ENCODE measurements at places on chromosomes 1 and 21. TPM values are rescaled to one million over a fixed set of nuclear protein-coding genes. Genes with fewer than 3 reads are reported as not detected.

The VASH2 gene
- 1.5 TPM for total RNA-seq

The CFHR3 gene
- 1.1 TPM for total RNA-seq

The SPRR2E gene
- total RNA-seq, result not detected

The TAF1A gene
- 11.3 TPM for total RNA-seq

The LYPD8 gene
- not detected for total RNA-seq

The GREM2 gene
- total RNA-seq, result 1.6 TPM

The HLX gene
- total RNA-seq, result 7.5 TPM

The CBR3 gene
- 1.8 TPM for total RNA-seq

The LHX8 gene
- total RNA-seq, result 0.21 TPM

The FUBP1 gene
- 223 TPM for total RNA-seq

The RHOU gene
- total RNA-seq, result 38.7 TPM

The KISS1 gene
- 1.4 TPM for total RNA-seq

The IFT25 gene
- 37.3 TPM for total RNA-seq

The ABCB10 gene
- 13.7 TPM for total RNA-seq

The UBL4B gene
- total RNA-seq, result not detected

The SH2D5 gene
- total RNA-seq, result 0.49 TPM

The OLIG1 gene
- not detected for total RNA-seq

The S100A7A gene
- not detected for total RNA-seq

The ANGPTL3 gene
- not detected for total RNA-seq

The NTNG1 gene
- total RNA-seq, result 9.9 TPM

The CACNA1S gene
- total RNA-seq, result not detected

The NLRP3 gene
- total RNA-seq, result 1.9 TPM

The ACTN2 gene
- total RNA-seq, result 6.7 TPM

The KCND3 gene
- 6.2 TPM for total RNA-seq

The AMPD1 gene
- 0.86 TPM for total RNA-seq

The RHEX gene
- 27.1 TPM for total RNA-seq

The NUAK2 gene
- total RNA-seq, result 0.96 TPM

The RAP1GAP gene
- 47.0 TPM for total RNA-seq

The PGLYRP4 gene
- 0.60 TPM for total RNA-seq

All from ureter (tissue), 1 donor.